Skin of body (tissue), 3 donors: ENCODE measurements at places on chromosomes 6 and 20. TPM values are rescaled to one million over a fixed set of nuclear protein-coding genes. Genes with fewer than 3 reads are reported as not detected.

SLC25A27 gene
- total RNA-seq = 20.7 TPM

ASIP gene
- 7.6 TPM for total RNA-seq

CCN2 gene
- 83.1 TPM for total RNA-seq

DNA sequence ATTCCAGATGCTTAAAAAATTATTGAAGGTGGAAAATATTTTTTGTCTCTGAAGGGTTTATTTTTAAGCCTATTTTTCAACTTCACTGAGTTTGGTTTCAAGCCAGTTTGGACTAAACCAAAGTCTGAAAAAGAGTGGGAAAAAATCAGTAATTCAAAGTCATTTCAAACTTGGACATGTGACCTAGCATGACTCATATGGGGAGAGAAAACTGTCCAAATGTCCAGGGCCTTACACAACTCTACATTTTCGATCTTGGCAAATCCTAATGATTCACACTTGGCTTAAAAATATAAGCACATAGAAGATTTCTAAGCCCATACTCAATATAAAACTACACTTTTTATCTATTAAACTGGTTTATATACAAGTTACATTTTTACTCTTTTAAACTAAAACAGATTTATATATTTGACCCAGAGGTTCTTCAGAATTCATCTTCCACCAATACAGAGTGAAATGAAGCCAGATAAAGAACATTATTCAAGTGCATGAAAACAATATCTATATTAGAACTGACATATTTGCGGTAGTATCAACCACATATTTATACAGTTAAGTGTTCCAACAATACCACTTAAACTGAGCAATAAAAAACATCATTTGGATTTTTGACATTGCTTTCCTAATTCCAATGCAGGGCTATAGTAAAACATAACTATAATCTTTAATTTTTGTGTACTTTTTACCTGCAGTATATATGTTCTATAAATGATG lies 110.3 kb upstream of the TCF21 start:
- DNase-seq = peak; percentile 47

DNA sequence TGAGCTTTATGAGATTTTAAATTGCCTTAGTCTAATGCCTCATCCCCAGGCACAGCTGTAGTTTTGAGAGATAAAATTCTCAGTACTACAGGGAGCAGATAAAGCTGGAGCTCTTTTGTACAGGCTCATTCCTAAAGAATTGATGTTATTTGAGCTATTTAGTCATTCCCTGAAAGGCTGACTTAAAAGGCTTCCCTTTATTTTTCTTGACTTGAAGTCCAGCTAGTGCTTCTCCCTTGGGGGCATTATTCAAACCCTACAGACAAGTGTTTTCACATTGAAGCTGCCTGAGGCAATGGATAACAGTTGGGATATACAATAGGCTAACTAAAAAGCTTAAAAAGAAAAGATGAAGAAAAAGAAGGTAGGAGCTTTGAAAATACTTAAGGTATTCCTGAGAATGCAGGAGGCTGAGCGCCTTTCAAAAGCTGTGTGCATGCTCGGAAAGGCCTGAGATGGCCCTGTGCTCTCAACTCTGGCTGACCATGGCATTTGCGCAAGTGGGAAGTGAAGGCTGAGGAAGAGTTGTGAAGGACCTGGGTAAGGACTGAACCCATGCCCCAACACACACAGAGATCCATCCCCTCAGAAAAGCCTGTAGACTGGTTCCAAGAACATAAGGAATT lies 315.1 kb downstream of the SMOC2 start:
- no peak for DNase-seq
